ENCODE measurements at places on chromosomes 11 and 22.

- no peak for DNase-seq
Measured at GRCh38 chr11:72984453-72985077, 157.6 kb downstream of the FCHSD2 start.

DNA sequence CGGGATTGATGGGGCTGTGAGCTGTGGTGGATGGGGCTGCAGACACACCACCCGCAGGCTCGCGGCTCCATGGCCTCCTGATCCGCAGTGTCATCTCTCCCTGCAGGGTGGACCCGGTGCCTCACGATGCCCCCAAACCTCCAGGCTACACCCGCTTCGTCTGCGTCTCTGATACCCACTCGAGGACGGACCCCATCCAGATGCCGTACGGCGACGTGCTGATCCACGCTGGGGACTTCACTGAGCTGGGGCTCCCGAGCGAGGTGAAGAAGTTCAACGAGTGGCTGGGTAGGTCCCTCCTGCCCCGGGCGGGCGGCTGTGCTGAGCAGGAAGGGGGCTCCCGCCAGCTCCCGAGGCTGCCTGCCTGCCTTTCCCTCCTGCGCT is 23.1 kb downstream of the MPPED1 start:
- no peak for DNase-seq

GRCh38 chr11:34251589-34251980 is 106.2 kb downstream of the ABTB2 start:
- no peak for DNase-seq

DNA sequence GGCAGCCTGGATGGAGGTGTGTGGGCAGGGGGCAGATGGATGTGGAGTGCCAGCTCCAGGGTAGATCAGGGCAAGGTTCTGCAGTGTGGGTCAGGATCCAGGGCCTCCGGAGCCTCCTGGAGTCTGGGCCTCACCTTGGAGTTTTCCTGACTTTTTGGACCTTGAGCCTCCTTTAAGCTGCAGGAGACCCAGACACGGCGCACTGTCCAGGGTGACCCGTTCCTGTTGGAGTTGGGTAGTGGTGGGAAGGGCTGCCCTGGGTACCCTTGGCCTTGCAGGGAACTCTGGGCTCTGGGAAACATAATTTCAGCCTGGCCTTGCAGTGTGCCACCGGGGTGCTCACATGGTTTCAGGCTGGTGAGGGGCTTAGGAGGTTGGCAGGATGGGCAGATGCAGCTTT is 17.0 kb downstream of the MGAT3 start:
- no peak for DNase-seq

DNA sequence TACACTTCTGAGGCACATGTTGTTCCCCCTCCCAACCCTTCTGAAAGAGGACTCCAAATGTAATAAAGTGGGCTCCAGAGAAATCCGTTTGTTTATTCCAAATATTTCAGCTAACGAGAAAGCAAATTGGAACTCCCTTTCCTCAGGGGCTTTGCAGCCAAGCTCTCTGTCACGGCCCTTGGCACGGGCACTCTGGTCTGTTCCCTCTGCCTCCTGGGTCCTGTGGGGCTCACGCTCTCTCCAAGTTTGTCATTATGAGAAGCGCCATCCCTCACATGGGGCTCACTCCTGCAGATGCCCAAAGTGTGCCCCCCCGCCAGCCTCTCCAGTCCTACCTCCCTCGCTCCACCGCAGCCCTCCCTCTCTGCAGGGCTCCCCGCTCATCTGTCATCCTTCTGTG is 125.4 kb upstream of the POU2AF2 start:
- no peak for DNase-seq

DNA sequence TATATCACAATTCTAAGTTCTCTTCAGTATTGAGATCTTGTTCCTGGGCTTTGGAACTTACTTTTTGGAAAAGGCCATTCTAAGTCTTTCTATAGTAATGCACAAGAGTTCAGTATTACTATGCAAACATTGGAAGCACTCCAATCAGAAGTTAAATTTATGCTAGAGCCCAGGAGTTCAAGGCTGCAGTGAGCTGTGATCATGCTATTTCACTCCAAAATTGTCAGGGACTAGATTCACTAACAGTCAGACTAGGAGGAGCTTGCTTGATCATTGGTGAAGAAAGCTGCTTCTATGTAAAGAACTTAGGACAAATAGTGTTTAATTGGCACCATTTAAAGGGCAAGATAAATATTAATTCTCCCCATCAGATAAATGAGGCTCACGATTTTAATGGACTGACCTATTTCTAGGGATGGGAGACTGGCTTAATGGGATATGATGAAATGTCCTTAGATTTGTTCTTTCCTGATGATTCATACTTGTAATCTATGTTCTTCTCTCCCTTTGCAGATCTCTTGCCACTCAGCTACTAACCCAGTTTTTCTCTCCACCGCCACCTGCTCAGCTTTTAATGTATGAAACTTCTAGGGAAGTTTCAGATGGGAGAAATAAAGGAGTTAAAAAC is 32.6 kb upstream of the TMEM123 start:
- DNase-seq, result no peak

- no peak for DNase-seq
Measured at GRCh38 chr11:126127898-126128297, 65.2 kb upstream of the CDON start.

DNA sequence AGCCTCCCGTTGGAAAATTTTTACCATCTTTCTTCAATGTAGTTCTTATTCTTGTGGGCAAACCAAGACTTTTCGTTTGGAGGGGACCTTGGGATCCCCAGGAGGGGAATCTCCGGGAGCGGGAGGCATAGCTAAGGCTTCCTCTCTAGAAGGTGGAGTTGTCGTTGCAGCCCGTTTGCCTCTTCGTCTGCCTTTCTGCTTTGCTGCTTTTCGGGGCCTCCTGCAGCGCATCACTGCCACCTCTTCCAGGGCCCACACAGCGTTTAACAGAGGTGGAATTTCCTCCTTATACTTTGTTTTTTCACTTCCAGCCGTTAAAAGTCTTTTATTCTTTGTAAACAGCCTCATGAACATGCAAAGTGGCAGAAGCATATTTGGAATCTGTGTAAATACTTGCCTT is 3.5 kb upstream of the IFITM3 start:
- no peak for DNase-seq
